ENCODE measurements at places on chromosomes 7 and 10. TPM values are rescaled to one million over a fixed set of nuclear protein-coding genes. Genes with fewer than 3 reads are reported as not detected.

DNA sequence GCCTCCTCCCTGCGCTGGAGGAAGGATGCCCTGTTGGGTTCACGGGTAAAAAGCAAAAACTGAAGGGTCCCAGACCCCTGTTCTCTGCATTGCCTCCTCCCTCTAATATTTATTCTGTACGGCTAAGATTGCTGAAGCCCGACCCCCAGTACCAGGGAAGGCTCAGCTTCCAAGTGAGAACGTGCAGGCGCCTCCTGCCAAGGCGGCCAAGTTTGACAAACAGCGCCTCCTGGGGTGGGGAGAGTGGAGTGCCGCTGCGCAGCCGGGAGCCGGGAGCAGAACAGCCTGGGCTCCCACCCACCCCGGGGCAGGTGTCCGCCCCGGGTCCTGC lies 4.7 kb upstream of the EBF3 start:
- peak; percentile 49 for DNase-seq

DNA sequence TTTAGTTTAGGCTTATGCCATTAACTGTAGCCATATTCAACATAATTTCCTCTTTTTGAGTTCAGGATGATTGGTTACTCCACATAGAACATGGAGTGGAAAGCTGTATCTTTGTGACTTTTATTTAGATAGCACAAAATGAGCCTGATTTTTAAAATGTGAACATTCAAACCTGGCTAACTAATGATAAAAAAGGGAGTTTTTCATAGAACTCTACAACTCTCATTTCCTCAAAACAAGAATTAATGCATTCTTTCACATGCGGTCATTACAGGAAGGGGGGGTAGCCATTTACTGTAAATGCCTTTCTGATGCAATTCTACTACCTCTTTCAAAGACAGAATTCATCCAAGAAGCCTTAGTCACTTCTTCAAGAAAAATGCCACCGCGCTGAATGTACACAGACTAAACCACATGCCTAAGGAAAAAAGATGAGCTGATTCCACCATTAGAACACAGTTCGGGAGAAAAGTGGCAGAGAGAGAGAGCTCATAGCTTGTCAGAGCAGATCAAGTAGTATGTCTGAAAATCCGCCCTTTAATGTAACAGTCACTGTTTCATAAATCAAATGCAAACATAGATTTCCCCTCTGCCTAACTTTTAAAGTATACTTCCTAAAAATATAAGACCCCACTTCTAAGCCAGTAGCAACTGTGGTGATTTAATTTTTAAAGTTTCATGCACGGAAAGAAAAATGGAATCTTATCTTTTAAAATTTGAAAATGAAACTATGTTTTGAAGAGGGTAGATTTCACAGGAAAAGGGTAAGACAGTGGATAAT lies 226.4 kb upstream of the KLF14 start:
- DNase-seq = no peak

The FANK1 gene
- 2.5 TPM for total RNA-seq

- no peak for DNase-seq
Measured at GRCh38 chr7:25405736-25406135, 177.4 kb upstream of the NPVF start.

DNA sequence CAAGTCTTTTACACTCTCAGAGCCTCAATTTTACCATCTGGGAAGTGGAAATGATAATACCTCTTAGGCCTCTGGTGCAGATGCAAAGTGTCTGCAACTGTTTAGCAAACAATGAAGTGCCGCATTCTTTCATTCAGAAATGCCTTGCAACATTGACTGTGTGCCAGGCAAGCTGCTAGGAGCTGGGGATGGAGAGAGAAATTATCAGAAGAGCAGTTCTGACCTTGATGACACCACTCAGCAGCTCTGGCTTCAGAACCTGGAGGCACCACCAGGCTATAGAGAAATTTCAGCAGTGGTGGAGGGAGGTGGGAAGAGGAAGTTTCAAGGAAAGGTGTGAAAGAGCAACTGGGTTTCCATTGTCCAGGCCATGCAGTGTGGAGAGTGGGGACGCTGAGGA lies 78.1 kb upstream of the HABP2 start:
- DNase-seq = no peak

The ADARB2 gene
- total RNA-seq = 2.5 TPM

GRCh38 chr7:141377906-141378305 lies 173.3 kb upstream of the AGK start:
- no peak for DNase-seq
